Hepatic stellate cell (primary cell): ENCODE measurements at places on chromosomes 1 and 21.
A peak's percentile ranks its signal among the peaks of the same experiment; 100 is the strongest.

GRCh38 chr1:11802616-11802972 lies 3.2 kb downstream of the MTHFR start:
- DNase-seq: no peak

GRCh38 chr1:117237726-117238381 lies 27.1 kb upstream of the VTCN1 start:
- DNase-seq: no peak

- no peak for DNase-seq
Measured at GRCh38 chr1:180981596-180982387, 40.9 kb downstream of the STX6 start.

DNA sequence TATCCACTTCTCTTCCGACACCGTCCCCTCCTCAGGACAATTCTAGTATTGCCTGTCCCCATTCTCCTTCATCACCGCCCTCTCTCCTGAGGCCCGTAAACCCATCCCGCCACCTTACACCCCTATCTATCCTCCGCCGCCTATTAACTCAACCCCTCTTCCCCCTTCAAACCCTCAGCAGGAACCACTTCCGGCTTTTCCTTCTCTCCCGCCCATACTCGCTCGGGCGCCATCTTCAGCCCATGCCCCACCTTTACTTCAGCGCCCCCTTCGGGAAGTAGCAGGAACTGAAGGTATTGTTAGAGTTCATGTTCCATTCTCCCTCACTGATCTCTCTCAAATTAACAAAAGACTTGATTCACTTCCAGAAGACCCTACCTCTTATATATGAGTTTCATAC lies 31.6 kb downstream of the VN1R5 start:
- DNase-seq: no peak

DNA sequence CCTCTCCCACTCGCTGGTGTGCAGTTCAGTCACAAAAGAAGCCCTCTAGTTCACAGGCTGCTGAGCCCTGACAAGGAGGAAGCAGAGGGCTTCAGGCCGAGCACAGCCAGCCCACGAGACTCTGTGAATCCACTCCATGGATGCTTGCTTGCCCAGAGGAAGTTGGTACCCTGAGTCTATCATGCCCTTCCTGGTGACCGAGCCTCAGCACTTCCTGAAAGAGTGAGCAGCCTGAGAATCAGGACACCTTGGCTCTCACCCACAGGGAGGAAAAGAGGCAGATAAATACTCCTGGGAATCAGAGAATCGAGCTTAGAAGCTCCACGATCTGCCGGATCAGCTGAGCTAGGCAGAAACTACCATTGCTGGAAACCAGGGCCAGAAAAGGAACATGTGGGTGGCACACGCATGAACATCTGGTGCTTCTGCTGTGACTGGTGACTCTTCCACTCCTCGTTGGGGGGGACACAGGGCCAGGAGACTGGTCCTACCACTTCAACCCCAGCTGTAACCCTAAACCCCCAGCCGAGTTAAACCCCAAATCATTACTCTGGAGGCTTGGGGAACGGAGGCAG lies 376.3 kb upstream of the CAMK1G start:
- DNase-seq: no peak

DNA sequence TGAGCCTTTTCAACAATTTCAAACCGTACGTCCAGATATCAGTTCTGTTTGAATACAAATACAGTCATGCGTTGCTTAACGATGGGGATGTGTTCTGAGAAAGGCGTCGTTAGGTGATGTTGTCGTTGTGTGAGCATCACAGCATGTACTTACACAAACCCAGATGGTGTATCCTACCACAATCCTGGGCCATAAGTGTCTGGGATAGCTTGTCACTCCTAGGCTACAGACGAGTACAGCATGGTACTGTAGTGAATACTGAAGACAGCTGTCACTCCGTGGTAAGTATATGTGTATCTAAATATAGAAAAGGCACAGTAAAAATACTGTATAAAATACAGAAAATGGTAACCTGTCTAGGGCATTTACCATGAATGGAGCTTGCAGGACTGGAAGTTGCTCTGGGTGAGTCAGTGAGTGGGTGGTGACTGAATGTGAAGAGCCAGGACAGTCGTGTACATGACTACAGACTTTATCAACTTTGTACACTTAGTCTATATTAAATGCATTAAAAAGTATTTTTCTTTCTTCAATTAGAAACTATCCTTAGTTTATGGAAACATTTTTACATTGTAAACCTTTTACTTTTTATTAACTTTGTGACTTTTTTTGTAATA lies 10.5 kb upstream of the OR2W3 start:
- DNase-seq: no peak

- no peak for DNase-seq
Measured at GRCh38 chr1:52792036-52792435, 50.5 kb upstream of the ZYG11A start.

DNA sequence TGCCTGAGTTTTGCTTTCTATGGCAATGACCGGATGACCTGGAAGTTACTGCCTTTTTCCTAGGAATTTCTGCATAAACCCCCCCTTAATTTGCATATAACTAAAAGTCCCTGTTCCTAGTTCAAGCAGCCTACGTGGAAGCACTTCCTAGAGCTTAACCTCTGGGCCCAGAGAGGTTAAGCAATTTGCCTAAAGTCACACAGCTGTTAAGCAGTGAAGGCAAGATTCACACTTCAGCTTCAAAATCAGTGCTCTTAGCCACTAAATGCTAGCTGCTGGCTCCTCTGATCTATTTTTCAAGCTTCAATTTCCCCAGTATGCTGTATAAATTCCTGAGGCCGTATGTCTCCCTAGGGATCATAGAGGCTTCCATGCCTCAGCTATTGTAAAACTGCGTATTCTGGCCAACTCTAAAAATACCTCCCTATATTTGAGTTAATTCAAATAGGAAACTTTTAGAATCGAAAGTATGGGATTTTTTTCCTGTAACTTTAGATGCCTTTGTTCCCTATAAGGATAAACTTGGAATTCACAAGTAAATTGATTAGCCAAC lies 53.1 kb upstream of the CD5L start:
- no peak for DNase-seq

- DNase-seq: no peak
Measured at GRCh38 chr1:166166329-166166697, 488 bp downstream of the FAM78B start.

GRCh38 chr1:32709075-32709474 lies 6.5 kb upstream of the SYNC start:
- DNase-seq: no peak

GRCh38 chr1:14939527-14940284 lies 213.8 kb upstream of the TMEM51 start:
- DNase-seq: peak; percentile 87

DNA sequence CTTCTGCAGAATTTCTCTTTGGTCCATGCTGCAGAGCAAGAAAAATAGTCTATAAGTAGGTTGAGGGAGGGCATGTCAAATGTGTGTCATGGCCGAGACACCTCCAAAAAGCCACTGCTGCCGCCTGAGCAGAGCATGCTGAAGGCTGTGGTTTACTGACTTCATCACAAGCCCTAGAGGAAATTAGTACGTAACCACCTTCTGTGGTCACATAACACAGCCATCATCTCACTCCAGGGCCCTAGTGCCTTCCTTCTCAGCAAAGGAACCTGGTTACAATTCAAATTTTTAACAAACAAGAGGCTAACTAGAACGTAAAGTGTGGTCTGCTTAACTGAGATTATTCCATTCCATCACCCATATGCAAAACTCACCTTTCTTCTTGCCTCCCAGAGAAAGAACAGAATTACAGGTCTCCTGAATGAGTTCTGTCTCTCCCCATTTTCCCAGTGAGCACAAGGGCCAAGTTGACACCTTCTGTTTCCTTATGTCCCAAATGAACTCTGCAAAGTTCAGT lies at the start of gene PTPN22:
PTPN22 (minus strand) TSS at position 116 of the 517 bp plus-strand sequence.
- DNase-seq: peak; percentile 12

DNA sequence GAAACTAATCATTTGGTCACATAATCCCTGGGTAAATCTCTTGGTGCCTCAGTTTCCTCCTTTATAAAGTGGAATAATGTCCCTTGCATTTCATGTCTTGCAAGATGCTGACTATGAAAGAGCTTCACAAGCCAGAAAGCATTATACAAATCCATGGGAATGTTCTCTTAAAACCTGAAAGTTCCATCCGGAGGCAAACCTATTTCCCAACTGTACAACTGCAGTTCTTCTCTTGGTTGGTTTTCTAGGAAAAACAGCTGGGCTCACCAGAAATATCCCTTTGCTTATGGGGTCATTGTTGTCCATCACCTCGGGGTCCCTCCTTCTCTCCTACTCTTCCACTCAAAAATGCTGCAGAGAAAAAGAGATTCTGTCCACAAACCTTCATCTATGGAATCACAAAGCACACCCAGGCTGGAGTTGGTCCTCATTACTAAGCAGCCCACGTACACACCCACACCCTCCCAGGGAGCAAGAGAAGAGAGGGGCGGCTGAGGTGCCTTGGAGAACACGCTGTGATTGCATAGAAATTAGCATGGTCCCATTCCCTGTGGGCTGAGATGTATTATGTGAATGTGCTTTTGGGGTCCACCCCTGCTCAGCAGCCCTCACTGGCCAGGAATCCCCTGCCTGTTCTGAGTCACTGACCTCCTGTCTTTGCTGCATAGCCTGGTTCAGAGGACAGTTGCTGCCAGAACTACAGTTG lies 5.0 kb upstream of the PLXNA2 start:
- DNase-seq: no peak

DNA sequence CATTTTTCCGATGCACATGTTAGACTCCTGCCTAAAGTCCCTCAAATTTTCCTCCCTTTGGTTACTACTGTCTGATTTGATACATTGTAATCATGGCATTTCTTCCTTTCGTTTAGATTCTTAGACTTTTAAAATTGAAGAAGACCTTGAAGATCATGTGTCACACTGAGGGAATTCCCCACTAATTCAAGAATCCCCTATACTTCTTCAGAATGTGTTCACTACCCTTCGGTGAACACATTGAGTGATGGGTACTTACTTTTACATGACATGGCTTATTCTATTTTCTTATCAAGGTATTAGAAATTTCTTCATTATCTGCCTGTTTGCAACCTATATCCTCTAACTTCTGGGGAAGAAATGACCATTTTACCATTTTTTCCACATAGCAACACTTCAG lies 85.9 kb downstream of the LHX8 start:
- no peak for DNase-seq

DNA sequence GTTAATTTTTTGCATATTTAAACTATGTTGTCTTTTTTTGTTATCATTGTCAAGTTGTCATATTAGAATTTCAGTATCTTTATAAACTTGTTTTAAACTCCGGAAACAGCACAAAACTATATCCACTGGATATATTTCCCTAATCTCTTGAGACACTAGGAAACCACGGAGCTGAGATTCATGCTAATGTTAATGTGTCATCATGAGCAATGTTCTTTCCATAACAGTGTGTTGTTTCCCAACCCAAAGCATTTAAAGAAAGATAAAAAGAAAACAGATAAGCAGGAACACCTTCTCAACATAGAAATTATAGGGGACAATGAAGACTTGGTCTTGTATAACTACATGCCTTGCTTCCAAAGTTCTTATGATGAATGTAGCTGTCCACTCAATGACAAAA lies 626.2 kb upstream of the TMPRSS15 start:
- DNase-seq: no peak

- no peak for DNase-seq
Measured at GRCh38 chr1:213983493-213984386, 4.0 kb upstream of the PROX1 start.
